Uterus (tissue), 4 donors: ENCODE measurements at places on chromosomes 5 and 9. TPM values are rescaled to one million over a fixed set of nuclear protein-coding genes. Genes with fewer than 3 reads are reported as not detected.

SIMC1 gene
- total RNA-seq = 9.5 TPM

RLN1 gene
- 0.76 TPM for total RNA-seq

IFNK gene
- total RNA-seq = not detected

STXBP1 gene
- total RNA-seq = 114 TPM

SLC34A1 gene
- not detected for total RNA-seq

IFNA16 gene
- total RNA-seq = not detected

SAXO1 gene
- 0.14 TPM for total RNA-seq

ROR2 gene
- total RNA-seq = 42.9 TPM

SURF4 gene
- 262 TPM for total RNA-seq

SLC46A2 gene
- not detected for total RNA-seq

HCN1 gene
- not detected for total RNA-seq

IFNA17 gene
- total RNA-seq = not detected

TLX3 gene
- not detected for total RNA-seq

IL33 gene
- total RNA-seq = 42.1 TPM

LCN9 gene
- not detected for total RNA-seq

CORO2A gene
- 2.8 TPM for total RNA-seq

SLC34A3 gene
- 0.48 TPM for total RNA-seq

CDC25C gene
- 4.6 TPM for total RNA-seq

CCDC171 gene
- 30.7 TPM for total RNA-seq

LRRC19 gene
- total RNA-seq = not detected

LRRC14B gene
- total RNA-seq = not detected

AGXT2 gene
- total RNA-seq = not detected

SERF1A gene
- 9.0 TPM for total RNA-seq

NMUR2 gene
- not detected for total RNA-seq

NR5A1 gene
- not detected for total RNA-seq

DOCK2 gene
- total RNA-seq = 17.4 TPM

ABO gene
- 6.1 TPM for total RNA-seq

C5orf46 gene
- total RNA-seq = not detected

TPM2 gene
- 636 TPM for total RNA-seq
